ENCODE measurements at places on chromosomes 7 and 10. TPM values are rescaled to one million over a fixed set of nuclear protein-coding genes. Genes with fewer than 3 reads are reported as not detected.

- DNase-seq = peak; percentile 88
Observed at GRCh38 chr7:149310113-149310836, 48.3 kb downstream of the ZNF783 start.

The ENTPD1 gene
- polyA plus RNA-seq = 0.47 TPM

DNA sequence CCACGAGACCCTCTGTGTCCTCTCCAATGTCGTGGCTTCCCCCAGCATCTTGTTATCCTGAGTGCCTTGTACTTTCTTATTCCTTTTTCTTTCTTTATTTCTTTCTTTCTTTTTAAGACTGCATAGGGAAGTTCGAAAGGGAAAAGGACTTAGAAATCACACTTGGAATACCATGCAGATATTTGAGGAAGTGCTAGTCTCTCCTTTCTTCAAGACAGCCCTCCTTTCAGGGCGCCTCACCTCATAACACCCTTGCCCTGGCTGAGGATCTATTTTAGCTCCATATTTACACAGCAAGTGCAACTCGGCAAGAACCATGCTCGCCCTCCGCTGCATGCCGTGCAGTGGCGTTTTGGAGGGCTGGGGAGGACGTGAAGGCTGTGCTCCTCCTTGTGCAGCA lies 232.3 kb upstream of the GLI3 start:
- DNase-seq = no peak

DNA sequence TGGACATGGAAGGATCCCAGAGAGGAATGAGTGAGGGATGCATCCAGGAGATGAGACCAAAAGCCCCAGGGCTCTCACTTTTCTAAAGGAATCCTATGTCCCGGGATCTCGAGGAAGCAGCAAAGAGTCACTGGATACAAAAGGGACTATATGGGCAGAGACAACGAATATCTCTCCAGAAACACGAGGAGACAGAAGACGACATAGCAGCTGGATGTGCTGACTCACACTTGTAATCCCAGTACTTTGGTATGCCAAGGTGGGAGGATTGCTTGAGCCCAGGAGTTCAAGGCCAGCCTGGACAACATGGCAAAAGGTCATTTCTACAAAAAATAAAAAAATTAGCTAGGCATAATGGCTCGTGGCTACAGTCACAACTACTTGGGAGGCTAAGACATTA lies 24.7 kb upstream of the MSMB start:
- no peak for DNase-seq

The NCOA4 gene
- 117 TPM for polyA plus RNA-seq

DNA sequence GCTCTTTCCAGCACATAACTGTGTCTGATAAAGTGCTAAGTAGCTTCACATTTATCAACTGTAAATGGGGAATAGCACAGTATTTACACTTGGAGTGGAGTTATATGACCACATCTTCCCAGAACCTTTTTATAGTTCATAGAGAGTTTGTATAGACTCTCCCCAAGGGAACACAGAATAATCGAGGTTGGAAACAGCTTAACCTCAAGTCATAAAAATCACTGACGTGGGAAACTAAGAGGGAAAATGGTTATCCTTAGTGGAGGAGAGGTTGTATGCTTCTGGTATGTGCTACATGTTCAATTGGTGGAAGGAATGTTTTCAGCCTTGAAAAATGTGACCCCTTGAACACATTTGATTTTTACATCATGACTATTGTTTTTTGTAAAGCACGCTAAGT lies 167.9 kb upstream of the KIAA1217 start:
- no peak for DNase-seq

The TLL2 gene
- 0.05 TPM for polyA plus RNA-seq

GRCh38 chr7:15123901-15124300 lies 221.3 kb upstream of the DGKB start:
- no peak for DNase-seq

DNA sequence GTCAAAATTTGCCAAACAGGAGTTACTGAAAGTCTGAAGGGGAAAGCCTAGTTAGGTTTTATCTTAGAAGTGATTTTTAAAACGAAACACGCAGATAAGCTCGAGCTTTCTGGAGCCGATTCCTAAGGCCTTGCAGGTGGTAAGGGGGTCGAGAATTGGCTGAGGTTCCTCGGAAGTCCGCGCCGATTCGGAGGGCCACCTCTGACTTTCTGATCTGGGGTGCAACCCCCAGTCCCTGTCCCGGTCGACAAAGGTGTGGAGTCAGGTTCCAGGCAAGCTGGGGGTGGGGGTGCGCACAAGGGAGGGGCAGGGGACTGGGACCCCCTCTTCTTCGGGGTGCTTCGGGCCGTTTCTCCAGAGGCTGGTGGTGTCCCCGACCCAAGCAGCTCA lies 701 bp upstream of the CUL1 start:
- DNase-seq = peak; percentile 19

The LRRC61 gene
- 0.10 TPM for polyA plus RNA-seq

GRCh38 chr10:132328738-132329137 lies 3.3 kb upstream of the LRRC27 start:
- no peak for DNase-seq

The NEUROD6 gene
- not detected for polyA plus RNA-seq

DNA sequence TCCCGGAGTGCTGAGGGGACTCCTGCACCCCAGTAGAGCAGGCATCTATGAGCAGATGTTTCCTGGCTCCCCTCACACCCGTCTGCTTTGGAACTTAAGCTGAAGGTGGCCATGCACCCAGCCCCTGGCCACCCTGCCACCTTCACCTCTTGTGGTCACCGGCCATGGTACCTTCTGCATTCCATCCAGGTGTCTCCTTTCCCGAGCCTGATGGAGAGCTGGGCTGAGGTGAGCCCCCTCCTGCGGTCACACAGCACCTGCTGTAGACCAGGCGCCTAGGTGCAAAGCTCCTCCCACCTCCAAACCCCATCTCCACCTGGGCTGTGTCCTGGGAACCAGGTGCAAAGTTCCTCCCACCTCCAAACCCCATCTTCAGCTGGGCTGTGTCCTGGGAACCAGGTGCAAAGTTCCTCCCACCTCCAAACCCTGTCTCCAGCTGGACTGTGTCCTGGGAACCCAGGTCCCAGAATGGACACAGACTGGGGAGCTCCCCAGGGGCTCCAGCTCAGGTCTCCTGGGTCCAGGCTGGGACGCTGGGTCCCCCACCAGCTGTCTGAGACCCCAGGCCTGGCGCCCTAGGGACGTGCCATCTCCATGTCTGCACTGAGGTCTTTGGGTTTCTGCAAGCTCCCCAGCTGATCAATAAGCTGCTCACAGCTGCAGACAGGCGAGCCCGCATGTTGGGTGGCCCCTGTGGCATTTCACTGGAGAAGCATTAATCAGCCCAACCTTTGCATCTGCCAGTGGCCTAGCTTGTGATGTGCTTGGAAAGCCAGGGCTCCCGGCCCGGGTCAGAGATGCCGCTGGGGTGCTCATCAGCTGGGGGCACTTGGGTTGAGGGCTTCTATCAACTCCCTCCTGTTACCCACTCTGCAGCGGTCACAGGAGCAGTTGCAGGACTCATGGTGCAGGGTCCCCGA lies 61.2 kb upstream of the INPP5A start:
- no peak for DNase-seq

The SYT15 gene
- polyA plus RNA-seq = 0.19 TPM

The CFAP46 gene
- polyA plus RNA-seq = 0.64 TPM

The CCDC172 gene
- not detected for polyA plus RNA-seq

The DRGX gene
- polyA plus RNA-seq = not detected

DNA sequence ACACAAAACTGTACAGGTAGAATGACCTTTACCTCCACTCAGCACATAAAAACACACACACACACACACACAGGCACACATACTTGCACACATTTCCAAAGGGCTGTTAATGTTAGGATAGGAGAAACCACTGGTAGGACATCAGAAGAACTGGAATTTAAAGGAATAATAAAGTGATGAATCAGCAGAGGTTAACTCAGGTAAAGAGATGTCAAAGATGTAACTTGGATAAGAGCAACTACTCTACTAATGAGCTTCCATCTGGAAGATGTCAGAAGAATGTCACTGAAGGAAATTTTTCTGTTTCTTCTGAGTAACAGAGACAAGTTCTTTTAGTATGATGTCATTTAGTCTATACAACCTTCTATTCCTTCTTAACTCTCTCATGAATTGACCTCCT lies 26.4 kb upstream of the GPR37 start:
- no peak for DNase-seq

GRCh38 chr7:141789917-141790316 lies at the start of gene TAS2R5:
TSS of gene TAS2R5 (plus strand) at chr7:141790217. CDS start at chr7:141790362, 145 bp downstream.
- DNase-seq = no peak

DNA sequence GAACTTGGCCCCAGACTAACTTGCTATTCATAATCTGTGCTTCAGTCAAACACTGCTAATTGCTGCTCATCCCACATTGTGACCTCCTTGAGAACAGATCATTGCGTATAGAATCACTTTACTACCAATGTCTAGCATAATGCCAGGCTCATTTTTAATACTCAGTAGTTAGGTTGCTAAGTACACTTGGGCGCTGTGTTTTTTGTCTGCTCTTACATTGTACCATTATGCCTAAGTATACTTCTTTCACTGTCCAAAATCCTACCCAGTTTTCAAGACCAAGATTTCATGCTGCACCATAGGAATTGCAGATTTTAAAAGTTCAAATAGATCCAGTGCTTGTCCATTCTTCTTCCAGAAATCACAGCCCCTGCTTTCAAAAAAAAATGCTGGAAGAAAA lies 32.8 kb upstream of the TMEM106B start:
- no peak for DNase-seq

The SPDYE16 gene
- not detected for polyA plus RNA-seq

DNA sequence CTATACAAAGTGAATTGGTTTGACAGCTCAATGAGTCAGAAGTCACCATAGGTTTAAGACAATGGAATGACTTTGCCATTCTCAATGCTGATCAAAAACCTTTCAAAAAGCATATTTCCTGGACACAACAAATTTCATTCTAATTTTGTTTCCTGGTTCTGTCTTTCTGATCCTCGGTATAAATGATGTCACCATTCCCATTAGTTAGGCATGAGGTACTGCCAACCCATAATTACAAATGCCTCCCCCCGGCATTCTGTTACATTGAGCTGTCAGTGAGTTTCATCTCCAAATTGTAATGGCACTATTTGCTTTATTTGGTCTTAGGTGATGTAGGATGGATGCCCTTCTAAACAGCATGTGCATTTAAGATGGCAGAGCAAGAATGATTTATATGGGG lies 81.7 kb upstream of the NFE2L3 start:
- DNase-seq = no peak

DNA sequence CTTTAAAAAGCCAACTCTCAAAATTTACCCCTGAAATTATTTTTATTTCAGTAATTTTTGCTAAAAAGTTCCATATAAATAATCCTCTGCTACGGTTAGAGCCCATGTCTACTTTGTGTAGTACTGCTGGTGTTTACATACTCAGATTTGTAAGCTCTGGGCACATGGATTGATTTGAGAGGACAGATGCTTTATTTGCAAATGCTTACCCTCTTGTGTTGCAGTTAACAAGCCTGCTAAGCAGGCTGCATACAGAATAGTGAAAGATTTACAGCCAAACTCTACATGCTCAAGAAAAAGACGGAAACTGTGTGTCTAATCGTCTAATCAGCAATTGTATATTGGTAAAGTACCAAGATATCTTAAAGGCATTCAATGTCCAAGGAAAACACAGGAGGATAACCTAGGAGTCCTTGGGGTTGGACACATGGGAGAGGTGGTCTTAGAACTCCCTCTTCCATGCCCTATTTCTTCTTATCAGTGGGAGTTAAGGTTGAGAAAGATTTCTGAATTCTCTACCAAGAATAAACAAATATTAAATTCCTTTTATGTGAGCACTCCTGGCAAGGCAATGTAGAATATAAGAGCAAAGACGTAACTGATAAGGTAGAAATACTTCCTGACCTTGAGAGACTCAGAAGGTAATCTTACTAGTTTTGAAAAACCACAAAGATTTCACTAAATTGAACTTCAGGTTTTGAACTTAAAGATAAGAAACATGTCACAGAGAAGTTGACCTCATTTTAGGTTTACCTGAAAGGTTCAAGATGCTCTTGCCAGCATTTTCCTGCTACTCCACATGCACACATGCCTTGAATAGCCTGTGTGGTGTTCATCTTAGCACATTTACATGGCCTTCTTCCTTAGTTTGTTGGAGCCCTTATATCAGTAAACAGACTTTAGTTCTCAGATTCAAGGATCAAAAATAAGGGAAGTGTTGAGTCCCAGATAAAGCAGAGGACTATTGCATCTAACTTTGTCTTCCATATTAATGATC lies 1216.5 kb downstream of the SORCS3 start:
- DNase-seq = no peak

DNA sequence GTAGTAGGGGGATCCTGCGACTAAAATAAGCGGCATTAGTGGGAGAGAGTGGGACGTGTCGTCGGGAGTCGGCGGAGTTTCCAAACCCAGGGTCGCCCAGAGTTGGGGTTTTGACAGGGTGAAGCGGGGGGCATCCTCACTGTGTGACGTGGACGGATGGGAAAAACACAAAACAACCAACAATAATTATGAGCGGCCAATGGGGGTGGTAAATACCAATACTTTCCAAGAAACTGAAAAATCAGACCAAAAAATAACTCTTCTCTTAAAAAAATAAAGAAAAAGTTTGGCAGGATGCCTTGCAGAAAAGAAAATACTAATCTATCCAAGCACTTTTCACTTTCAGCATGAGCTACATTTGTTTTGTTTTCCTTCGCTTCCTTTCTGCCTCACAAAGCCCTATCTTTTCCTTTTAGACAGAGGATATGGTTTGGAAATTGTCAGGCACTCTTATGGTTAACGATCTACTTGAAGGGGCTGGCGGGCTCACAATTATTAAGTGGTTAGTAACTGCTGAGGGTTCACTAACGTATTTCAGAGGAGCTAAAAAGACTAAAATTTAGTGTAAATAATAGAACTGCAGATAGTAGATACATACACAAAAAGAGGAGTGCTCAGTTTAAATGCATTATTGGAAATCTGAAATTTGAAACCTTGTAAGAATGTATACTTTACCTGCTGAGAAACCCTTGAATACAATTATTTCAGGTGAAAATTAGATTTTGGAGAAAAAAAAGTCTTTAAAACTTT lies 802 bp upstream of the CDK6 start:
- DNase-seq = peak; percentile 45

DNA sequence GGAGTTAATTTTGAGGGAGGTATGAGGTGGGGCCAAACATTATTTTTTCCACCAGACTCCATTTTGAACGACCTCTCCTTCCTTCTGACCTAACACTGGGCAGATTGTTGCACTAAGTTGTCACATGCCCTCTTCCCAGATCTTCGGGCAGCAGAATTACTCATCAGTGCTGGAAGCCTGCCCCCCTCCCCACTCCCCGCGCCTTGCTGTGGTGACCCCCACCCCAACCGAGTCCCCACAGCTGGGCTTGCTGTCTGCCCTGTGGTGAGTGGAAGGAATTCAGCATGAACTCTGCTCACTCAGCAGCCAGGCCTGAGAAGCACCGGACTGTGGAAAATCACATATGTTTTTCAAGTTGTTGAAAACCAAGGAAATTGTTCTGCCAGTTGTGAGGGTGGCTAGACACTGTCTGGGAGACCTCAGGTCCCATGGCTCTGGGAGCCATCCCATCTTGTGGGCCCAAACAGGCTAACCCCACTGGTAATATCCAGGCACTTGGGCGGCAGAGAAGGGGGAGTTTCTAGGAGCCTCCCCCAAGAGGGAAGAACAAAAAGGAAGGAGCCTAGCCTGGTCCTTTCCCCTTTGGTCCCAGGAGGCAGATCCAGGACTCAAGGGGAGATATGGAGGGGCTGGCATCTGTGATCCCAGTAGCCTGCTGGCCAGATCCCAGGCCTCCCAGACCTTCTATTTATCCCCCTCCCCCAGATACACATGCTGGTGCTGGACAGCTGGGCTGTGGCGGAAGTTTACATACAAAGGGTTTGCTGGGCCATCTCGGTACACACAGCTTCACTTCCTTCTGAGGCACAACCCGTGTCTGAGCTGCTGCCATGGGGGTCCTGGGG lies 3.5 kb upstream of the AEBP1 start:
- peak; percentile 89 for DNase-seq

- peak; percentile 23 for DNase-seq
Observed at GRCh38 chr7:113892818-113893217, 26.0 kb downstream of the PPP1R3A start.

The ANKRD30A gene
- polyA plus RNA-seq = not detected

All from fibroblast of lung (primary cell).